ENCODE measurements at places on chromosomes 2 and 18.

DNA sequence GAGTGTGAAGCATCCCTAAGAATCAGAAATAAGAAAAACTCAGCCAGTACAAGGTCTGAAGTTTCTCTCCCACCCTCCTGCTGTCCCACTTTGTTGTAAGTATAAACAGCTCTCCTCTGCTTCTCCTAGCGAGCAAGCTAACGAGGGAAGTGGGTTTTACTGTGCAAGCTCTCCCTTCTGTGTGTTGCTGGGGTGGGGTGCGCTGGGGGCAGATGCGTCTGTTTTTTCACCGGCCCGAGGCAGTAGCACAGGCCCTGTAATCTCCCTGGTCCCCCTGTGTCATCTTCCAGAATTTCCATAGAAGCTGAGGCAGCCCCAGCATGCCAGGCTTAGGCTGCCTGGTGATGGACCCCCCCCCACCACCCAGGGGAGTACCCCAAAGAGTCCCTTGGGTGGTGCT, 9.4 kb upstream of the CXCR4 start:
- no peak for DNase-seq

- no peak for DNase-seq
These were observed 494.6 kb upstream of the MYT1L start for GRCh38 chr2:2825516-2826208.

- no peak for DNase-seq
These were observed 65.8 kb upstream of the TLK1 start for GRCh38 chr2:171226461-171226860.

DNA sequence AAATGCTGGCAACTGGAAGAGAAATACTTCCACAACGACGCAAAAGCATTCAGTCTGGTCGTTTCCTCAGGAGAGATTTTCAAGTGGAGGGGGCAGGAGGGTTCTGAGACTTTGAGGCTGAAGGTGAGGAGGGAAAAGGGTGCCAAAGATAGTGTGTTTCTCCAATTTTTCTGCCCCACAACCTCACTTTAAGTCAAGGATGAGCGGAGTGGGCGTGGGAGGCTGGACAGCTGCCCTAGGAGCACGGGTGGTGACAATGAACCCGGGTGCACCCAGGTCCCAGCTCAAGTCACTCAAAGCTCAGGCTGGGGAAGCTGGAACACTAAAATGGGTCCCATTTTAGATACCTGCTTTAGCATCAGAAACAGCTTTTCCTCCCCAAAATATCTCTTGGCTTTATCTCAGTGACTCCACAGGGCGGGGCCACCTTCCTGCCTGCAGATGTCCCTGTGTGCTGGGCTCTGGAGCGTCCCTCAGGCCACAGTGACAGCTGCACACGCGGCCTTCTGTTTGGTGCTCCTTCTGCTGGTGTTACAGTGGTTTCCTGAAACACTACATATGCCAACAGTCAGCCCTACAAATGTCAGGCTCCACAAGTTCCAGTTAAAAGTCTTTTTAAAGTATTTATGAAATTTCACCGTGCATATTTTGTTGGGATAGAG, 1.4 kb upstream of the MBP start:
- no peak for DNase-seq

DNA sequence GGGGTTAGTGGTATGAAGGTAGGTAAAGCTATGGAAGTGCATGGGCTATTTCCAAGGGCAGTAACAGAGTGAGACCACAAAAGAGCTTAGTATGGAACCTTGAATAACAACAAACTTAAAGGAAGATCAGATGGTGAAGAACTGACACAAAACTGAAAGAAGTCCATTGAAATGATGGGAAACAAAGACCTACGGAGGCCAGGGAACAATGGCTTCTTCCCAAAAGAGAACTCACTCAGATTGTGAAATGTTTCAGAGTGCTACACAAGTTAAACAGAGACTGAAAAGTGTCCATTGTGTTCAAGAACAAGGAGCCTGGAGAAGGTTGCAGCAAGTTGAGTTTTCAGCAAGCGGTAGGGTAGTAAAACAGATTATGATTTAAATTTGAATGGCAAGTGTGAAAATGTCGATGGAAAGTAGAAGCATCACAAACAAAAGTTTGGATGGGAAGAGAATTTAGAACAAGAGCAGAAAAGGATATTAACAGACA, 700.0 kb upstream of the NXPH2 start:
- DNase-seq, result no peak

- DNase-seq, result no peak
These were observed 131.7 kb downstream of the NRP2 start for GRCh38 chr2:205814039-205814364.

- DNase-seq, result no peak
These were observed 9.8 kb upstream of the FZD5 start for GRCh38 chr2:207779523-207779922.

- DNase-seq, result no peak
These were observed 206.5 kb upstream of the CTAGE1 start for GRCh38 chr18:22624176-22624575.

DNA sequence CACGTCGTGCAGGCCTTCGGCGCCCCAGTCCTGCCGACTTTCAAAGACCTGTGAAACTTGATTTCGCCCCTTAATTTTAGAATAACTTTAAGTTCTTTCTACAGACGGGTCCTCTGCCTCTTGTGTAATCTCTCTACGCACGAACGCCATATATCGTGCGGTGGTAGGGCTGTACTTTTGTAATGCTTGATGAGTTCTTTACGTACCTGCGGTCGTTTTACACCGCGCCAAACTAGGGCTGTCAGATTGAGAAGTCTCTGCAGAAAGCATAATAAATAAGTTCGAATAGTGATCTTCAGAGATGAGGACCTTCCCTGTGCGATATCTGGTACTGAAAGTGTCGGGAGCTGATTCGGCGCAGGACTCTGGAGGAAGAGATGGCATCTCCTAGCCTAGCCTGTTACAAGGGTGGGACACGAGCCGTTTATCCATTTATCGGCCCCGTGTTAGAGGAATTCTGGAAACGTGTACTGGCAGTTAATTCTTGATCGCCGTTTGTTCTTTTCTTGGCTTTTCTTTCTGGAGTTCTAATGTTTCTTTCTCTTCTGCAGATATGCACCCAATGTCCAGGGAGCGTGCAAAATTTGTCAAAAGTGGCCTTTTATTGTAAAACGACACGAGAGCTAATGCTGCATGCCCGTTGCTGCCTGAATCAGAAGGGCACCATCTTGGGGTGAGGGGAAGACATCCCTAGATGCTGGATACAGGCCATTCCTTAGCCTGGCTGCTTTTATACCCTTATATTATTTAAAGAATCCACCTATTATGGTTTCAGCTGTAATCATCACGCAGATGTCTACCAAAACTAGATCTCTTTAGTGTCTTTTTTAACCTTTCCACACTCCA, 781 bp upstream of the SLC5A6 start:
- peak; percentile 54 for DNase-seq

DNA sequence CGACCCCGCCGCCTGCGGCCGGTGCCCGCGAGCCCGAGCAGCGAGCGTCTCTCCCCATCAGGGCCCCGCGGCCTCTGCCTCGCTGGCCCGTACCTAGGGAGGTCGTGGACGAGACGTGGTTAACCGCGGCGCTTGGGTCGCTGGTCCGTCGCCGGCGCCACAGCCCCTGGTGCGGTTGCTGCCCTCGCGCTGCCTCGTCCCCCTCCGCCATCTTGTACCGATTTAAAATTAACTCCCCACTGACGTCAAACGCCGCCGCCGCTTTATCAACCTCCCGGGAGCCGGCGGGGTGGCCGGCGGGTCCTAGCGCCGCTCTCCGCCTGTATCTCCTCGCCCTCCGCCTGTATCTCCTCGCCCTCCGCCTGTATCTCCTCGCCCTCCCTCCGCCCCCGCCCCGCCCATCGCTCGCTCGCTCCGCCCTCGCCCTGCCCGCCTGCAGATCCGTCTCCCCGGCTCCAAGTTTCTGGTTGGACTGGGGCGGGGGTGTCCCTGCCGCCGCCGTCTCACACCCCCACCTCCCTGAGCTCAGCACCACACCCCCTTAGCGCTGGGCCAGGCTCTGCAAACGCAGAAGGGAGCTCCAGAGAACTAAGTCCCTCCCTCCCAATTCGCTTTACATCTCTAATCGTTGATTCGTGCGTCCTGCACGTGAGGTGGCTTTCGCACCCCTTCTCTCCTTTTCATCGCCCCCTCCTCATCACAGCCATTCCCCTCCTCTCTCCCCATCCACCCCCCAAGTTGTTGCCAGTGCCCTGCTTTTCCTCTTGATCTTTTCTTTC, at the start of gene ATL2:
Gene ATL2 (minus strand): TSS at position 224 of the 779 bp plus-strand sequence. CDS start 13 bp downstream, at position 211.
- peak; percentile 91 for DNase-seq

GRCh38 chr2:64065516-64065915, 46.3 kb upstream of the VPS54 start:
- no peak for DNase-seq

- no peak for DNase-seq
These were observed 5.5 kb upstream of the ARL4C start for GRCh38 chr2:234502285-234502918.

DNA sequence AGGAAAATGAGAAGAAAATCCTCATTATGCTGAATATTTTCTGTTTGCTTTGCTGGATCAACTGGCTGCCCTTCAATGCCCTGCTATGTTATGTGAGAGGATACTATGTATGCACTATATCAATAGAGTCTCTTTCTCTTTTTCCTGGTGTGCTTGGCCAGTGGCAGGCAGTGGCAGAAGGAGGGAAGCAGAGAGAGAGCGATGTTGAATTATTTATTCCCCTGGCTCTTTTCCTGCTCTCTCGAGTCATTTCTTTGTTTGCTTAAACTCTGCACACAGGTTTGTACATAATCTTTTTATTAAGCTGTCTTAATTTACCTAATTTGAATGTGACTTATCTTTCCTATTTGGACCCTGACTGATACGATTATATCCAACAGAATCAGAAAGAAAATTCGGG, 1727.3 kb downstream of the SUCLG1 start:
- DNase-seq, result no peak

- peak; percentile 47 for DNase-seq
These were observed 4.7 kb downstream of the EEF1B2 start for GRCh38 chr2:206164261-206164862.

GRCh38 chr18:11851806-11852337, 659 bp downstream of the CHMP1B start:
- DNase-seq, result peak; percentile 48

DNA sequence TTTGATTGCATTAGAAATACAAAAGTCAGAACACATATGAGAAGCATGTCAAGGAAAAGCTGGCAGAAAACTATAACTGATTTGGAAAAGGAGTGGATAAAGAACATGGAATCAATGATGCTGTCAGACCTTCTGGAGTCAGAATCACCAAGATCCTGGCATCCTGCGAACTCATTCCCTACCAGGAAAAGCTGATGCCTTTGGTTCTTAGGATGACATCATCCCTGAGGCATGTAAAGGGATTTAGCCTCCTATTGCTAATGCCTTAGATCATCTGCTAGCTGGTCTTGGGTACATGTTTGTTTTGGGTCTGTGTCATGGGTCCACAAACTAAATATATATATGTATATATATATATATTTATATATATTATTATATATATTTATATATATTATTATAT, 680.7 kb downstream of the EPHA4 start:
- no peak for DNase-seq

DNA sequence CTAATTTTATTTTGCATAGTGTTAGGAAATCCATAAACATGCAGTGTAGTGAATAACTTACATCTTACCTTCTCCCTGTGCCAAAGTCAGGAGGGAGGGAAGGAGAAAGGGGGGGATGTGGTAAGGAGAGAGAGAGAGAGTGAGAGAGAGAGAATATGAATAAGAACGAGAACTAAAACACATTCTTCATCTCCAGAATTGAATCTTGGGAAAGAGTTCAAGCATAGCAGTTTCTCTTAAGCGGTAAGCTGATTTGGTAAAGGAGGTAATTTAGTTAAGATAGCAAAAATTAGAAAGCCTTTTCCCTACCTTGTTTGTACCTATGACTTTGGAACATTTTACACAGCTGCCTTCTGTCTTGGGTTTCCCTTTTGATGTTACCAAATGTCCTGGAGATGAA, 15.7 kb downstream of the ERMN start:
- no peak for DNase-seq
